Fibroblast of villous mesenchyme (primary cell): ENCODE measurements at places on chromosomes 4 and X.

GRCh38 chr4:21046141-21046540 is 345.9 kb downstream of the PACRGL start:
- DNase-seq, result peak; percentile 3

- peak; percentile 19 for DNase-seq
Measured at GRCh38 chr4:188107931-188108843, 1.2 kb downstream of the TRIML2 start.

DNA sequence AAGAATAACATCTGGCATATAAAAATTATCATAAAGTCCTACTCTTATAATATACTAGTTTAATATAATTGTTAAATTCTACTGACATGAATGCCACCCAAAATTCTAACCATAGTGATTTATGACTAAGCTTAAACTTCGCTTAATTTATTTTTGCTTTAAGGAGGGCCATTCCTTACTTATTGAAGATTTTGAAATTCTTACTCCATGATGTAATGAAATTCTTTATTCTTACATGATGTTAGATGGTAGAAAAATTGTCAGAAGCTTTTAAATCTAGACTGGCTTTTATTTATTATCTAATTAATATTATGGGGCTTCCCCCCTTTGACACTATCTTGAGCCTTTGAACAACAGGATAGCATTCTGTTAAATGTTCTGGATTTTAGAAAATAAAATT is 19.5 kb upstream of the SUPT20HL2 start:
- DNase-seq, result no peak

GRCh38 chr4:155367608-155368007 is 9.2 kb downstream of the MAP9 start:
- DNase-seq, result no peak

DNA sequence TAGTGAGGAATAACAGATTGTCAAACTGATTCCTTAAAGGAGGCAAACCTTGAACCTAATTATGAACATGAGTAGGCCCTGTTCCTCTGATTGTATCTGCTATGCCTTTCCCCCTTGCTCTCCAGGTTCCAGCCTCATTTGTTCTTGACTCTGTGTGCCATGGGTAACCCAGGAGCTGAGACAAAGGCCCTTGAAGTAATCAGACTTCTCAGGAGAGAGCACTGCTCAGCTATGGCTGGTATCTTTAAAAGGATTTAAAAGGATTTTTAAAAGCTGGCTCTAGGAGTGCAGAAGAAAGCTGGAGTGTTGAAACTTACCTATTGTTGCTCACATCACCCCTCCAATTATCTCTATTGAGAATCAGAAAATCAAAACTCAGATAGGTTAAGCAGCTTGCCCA is 1565.5 kb upstream of the AGA start:
- DNase-seq, result no peak

DNA sequence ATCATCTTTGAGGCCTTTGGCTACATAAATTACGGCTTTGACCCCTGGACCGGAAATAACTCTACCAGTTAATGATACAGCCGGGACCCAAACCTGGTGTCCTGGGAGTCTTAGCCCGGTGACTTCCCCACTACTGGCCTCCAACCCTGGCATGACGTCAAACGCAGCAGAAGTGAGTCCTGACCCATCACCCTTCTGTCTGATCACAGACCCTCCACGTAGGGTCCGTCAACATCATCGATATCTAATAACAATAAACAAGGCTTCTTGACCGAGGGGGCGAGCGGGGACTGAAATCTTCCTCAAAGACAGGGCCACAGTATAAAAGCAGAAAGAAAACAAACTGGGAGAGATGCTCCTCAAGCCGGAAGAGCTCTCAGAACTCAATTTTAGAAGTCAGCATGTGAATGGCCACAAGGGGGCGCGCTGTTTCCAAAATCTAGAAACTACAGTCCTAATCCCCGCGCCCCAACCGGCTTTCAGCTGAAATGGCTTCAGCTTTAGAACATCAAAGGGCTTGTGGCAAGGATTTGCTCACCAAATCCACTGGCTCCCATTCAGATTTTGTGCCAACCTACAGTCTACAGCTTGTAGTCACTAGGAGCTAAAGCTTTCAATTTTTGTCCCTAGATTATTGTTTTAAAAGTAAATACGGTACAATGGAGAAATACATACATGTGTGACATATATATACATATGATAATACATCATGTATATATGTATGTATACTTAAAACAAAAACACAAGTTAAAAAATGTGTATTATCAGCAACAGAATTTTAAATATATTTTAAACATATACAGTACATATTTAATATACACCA is 46.4 kb upstream of the ENPP6 start:
- peak; percentile 93 for DNase-seq

DNA sequence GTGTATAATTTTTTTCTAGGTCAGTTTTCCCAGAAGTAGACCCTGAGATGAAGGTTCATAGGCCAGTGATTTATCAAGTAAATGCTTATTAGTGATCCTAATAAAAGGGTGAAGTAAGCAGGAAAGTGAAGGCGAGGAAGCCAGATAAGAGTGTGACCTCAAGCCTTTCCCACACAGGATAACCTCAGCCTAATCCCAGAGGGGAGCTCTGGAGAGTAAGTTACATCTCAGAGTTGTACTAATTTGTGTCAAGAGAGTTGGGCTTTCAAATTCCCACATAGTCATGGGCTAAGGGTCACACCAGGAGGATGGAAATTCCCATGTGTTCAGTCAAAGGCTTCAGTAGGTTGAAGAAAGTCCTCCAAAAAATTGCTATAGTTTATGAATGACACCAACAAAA is 191.4 kb downstream of the ADGRA3 start:
- DNase-seq, result no peak

- DNase-seq, result no peak
Measured at GRCh38 chrX:12423346-12423745, 285.1 kb downstream of the FRMPD4 start.

DNA sequence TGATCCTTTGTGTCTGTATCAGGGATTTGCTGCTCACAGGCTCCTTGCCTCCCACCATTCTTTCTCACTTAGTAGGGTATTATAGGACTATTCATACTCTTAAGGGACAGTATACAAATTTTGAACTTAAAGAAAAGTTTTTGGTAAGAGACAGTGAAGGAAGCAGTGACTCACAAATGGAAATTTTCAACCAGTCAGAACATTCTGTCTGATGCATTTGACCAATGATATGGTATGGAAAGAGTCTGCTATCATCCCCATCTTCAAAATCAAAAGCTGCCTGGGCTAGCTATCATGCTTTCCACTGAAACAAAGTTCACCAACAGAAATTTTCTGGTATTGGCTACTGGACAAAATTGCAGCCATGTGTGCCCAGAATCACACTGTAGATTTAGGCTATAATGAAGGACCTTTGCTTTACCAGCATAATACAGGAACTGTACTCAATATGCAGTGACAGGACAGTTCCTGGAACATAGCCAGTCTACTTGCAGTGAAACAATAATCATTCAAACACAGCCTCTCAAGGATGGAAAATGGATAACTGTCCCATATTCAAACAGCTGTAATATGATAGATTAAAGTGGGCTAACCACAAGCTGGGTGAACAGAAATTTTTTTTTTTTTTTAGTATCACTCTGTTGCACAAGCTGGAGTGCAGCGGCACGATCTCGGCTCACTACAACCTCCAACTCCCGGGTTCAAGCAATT is 109.0 kb upstream of the ACSL4 start:
- DNase-seq, result no peak

- DNase-seq, result peak; percentile 98
Measured at GRCh38 chr4:184384056-184384809, 90.1 kb downstream of the IRF2 start.

- DNase-seq, result no peak
Measured at GRCh38 chr4:175054980-175055379, 136.8 kb downstream of the ADAM29 start.

DNA sequence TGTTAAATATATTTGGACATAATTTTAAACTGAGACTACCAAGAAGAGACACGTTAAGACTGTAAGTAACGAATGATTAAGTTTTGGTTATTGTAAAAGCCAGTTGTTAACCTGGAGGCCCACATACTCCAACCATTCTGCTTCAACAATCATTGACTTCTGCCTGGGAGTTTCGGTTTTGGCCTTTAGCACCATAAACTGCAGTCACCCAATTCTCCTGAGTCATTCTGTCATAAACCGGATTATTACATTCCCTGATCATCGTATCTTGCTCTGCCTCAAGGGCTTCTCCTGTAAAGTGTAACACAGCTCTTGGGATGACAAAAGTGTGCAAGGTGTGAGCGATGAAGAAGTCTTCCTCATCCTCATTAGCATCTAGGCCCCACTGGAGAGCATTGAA is 46.9 kb upstream of the PABPC1L2A start:
- DNase-seq, result no peak

- DNase-seq, result no peak
Measured at GRCh38 chr4:89757154-89757719, 79.7 kb downstream of the SNCA start.

- no peak for DNase-seq
Measured at GRCh38 chr4:124097447-124097846, 615.1 kb downstream of the ANKRD50 start.

GRCh38 chr4:138413273-138413672 is 171.1 kb upstream of the SLC7A11 start:
- DNase-seq, result no peak

GRCh38 chr4:147787204-147787603 is 55.3 kb downstream of the ARHGAP10 start:
- peak; percentile 64 for DNase-seq

GRCh38 chr4:184583738-184584502 is 65.3 kb downstream of the CASP3 start:
- peak; percentile 32 for DNase-seq

DNA sequence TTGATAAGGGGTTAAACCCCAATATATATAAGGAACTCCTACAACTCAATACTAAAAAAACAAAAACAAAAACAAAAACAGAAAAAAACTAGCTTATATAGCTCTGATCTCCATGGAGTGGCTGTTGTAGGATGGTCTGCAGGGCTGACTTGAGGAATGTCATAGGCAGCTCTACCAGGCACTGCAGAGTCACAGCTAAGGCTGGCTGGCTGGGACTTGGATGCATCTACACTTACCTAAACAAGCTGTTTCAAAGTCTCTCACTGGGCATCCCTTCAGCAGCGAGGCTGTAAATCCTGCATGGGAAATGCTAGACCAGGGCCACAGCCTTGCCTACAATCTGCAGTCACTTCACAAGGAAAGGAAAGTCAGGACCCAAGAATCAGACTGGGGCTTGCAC is 61.3 kb downstream of the HOPX start:
- peak; percentile 17 for DNase-seq

GRCh38 chrX:39891781-39892180 is 206.0 kb downstream of the BCOR start:
- peak; percentile 22 for DNase-seq

- no peak for DNase-seq
Measured at GRCh38 chrX:149908308-149908707, 21.1 kb upstream of the HSFX4 start.

DNA sequence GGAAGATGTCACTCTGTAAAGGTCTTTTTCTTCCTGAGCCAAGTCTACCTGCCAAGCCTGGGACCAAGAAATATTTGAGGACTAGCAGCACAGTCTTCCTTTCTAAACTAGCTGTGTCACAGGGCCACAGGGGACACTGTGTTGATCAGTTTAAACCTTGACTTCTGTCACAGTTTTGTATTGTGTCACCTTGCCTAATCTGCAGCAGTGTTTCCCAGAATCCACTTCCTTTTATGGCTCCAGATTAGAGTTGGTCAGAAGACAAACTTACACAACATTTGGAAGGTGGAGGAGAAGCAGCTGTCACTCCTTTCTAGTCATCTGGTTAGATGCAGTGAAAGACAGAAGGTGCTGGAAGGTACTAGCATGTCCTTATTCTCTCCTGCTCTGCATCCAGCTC is 143.1 kb upstream of the BCOR start:
- no peak for DNase-seq

GRCh38 chr4:39987485-39987884 is 9.8 kb upstream of the PDS5A start:
- no peak for DNase-seq

- peak; percentile 25 for DNase-seq
Measured at GRCh38 chr4:40121515-40121914, 64.9 kb downstream of the N4BP2 start.

DNA sequence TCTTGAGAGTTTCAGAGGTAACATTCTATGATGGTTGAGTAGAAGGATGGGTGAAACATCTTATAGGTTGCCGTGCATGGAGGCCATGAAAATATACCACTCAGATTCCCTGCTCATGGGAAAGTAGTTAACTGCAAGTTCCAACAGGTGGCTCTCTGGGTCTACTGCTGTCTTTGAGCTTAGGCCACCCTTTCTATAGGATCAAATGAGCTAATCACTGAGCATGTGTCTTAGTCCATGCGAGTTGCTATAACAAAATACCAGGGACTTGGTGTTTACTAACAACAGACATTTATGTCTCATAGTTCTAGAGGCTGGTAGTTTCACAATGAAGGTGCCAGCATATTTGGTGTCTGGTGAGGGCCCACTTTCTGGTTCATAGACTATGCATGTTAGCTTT is 144.8 kb upstream of the UNC5C start:
- peak; percentile 14 for DNase-seq

- DNase-seq, result peak; percentile 71
Measured at GRCh38 chr4:13656569-13657405, 29.3 kb upstream of the BOD1L1 start.

DNA sequence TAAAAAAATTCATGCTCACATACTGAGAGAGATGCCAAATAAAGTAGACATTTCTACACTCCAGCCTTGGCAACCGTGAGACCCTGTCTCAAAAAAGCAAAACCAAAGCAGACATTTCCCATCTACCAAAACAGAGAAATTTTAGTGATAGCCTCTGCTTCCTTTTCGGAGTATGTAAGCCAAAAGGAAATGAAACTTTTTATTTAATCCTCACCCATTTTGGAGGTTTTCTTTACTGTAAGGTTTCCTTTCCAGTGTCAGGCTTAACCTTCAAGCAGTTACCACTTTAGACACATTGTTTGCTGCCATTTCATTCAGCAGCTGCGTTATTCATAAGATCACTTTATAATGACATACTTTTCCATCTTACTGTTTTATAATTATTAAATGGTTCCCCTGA is 15.9 kb downstream of the ADD1 start:
- DNase-seq, result no peak

GRCh38 chrX:148592595-148592994 is 92.2 kb downstream of the AFF2 start:
- DNase-seq, result no peak

- no peak for DNase-seq
Measured at GRCh38 chr4:38094419-38094818, 134.2 kb downstream of the PTTG2 start.

DNA sequence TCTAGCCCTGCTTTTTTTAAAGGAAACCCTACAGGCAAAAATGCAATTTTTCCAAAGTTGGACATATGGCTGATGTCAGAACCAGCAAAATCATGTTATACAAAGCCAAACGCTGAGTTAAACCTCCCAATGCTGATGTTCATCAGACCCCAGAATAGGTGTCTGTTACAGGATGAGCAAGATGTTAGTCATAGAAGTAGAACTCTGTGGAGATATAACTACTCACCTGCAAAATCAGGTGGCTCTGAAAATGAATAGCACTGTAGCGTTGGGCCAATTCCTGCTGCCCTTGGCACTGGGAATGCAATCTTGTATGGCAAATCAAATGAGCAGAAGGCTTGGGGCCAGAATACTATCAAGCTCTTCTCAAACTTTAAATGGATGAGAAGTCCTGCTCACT is 634.1 kb downstream of the RPA4 start:
- no peak for DNase-seq
